ENCODE measurements at places on chromosomes 4 and X.

DNA sequence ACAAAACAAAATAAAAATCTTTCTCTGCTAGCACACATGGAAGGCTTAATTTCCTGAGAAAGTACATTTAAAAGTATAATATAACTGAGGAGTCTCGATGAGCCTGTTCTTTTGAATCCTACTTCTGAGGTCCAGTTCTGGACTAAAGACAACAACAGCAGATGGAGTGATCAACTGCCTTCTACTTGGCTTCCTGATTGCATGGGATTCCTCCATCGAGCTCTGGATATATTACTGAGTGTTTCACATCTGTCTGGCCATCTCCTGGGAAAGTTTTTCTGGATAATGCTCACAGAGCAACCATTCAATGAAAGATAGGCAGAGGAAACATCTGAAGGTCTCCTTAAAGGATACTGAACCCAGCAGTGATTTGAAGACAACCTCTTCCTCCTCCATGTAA, 42.6 kb downstream of the KDR start:
- no peak for DNase-seq

DNA sequence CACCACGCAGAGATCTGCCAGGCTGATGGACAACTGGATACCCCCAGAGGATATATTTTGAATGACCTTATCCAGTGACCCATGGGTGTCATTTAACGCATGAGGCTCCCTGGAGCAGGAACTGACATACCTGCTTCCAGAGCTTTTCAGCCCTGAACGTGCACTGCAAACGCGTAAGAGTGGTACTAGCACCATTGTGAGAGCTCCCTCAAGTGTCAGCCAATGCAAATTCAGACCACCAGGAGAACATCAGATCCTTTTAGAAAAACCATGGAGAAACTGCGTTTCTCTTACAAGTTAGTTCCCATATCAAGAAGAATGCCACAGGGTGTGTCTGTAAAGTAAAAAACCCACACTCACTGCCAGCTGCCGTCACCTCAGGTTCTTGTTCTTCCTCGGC, 7.3 kb downstream of the TREX2 start:
- DNase-seq = no peak

GRCh38 chr4:101865501-101866062, 75.1 kb downstream of the BANK1 start:
- no peak for DNase-seq

- no peak for DNase-seq
Measured at GRCh38 chr4:11881364-11881763, 452.7 kb upstream of the HS3ST1 start.

GRCh38 chr4:181345931-181346330, 897.3 kb upstream of the TENM3 start:
- no peak for DNase-seq

DNA sequence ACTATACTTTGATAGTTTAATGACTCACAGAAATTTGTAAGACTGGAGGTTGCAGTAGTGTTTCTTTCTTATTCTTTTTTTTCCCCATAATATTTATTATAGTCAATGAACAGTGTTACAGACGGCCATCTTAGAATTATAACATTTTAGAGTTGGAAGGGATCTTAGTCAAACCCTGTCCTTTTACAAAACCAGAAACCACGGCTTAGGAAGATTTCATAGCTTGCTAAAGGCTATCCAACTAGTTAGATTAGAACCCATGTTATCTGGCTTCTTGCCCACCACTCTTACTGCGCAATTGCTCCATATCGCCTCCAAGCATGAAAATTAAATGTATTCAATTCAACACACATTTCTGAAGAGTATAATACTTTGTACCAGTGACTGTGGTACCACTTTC, 1.1 kb downstream of the XIAP start:
- no peak for DNase-seq

DNA sequence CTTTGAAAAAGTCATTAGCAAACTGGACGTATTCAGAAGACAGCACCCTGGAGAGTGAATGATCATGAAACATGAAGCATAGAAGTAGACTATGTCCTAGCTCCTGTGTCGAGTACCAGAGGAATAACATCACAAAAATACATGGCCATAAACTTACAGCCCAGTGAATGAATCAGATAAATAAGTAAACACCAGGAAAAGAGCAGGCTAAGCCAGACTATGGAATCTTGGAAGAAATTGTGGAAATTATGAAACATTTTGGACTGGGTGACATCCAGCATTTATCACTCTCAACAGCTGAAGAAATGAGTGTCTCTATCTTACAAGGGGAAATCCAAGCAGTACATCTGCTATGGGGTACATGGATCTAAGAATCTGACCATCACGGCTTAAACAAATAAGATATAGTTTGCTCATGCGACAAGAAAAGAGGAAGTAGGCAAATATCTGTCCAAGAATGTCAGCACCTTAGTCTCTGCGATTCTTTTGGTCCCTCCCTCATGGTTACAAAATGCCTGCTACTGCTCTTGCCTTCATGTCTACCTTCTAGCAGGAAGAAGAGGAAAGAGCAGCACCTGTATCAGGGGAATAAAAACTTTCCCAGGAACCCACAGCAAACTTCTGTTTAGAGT, 481.5 kb downstream of the BCOR start:
- DNase-seq = no peak

GRCh38 chrX:18377796-18378195, 23.3 kb upstream of the SCML2 start:
- DNase-seq = no peak

GRCh38 chr4:121551271-121551670, 145.5 kb downstream of the ANXA5 start:
- no peak for DNase-seq

- no peak for DNase-seq
Measured at GRCh38 chr4:61714387-61714911, 514.3 kb downstream of the ADGRL3 start.

GRCh38 chrX:21883258-21883657, 27.5 kb downstream of the YY2 start:
- DNase-seq = no peak

GRCh38 chr4:140222171-140222570, 68.2 kb upstream of the MAML3 start:
- DNase-seq = no peak

- no peak for DNase-seq
Measured at GRCh38 chr4:155612074-155612473, 54.6 kb upstream of the GUCY1A1 start.

- DNase-seq = no peak
Measured at GRCh38 chrX:43612400-43612799, 43.7 kb upstream of the MAOA start.

- DNase-seq = no peak
Measured at GRCh38 chr4:15353207-15353606, 74.6 kb upstream of the C1QTNF7 start.

DNA sequence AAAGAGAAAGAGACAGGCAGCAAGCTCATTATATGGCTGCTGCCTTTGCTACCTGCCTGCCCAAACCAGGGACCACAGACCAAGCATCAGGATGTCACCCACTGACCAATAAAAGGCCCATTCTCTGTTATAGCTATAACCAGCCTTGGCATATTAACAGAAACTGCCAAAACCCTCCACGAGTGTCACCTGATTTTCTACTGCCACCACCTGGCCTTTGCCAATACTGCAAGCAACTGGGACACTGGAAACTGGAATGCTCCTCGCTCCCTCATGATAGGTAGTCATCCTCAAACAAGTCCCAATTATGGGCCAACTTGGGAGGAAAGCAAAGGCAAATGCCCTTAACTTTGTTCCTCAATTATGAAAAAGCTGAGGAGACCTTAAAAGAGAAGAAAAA, 76.0 kb downstream of the SPIN4 start:
- no peak for DNase-seq

DNA sequence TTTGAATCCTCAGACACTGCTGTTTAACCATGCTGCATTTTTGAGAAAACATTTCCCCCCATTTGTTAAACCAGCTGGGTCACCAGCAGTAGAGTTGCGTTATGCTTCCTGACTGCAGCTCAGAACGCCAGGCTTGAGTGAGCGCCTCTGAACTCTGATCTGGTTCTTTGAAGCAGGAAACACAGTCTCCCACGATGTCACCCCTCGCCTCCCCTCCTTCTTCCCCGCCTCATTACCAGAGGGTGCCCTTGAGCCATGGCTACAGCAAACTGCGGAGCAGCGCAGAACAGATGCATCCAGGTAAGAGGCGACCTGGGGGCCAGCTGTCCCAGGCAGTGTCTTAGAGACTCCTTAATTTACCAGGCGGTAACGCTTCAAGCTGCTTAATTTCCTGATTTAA, 78.4 kb downstream of the REPS2 start:
- no peak for DNase-seq

DNA sequence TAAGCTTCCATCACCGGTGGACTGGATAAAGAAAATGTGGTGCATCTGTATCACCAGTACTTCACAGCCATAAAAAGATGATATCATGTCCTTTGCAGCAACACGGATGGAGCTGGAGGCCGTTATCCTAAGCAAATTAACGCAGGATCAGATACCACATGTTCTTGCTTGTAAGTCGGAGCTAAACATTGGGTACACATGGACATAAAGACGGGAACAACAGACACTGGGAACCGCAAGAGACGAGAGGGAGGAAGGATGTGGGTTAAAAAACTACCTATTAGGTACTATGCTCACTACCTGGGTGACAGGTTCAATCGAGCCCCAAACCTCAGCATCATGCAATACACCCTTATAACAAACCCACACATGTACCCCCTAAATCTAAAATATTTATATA, 16.3 kb upstream of the IDS start:
- no peak for DNase-seq
